CD4-positive, alpha-beta memory T cell (primary cell): ENCODE measurements at places on chromosomes 5 and 9.

GRCh38 chr5:121516997-121517396, 334.7 kb upstream of the FTMT start:
- no peak for DNase-seq

DNA sequence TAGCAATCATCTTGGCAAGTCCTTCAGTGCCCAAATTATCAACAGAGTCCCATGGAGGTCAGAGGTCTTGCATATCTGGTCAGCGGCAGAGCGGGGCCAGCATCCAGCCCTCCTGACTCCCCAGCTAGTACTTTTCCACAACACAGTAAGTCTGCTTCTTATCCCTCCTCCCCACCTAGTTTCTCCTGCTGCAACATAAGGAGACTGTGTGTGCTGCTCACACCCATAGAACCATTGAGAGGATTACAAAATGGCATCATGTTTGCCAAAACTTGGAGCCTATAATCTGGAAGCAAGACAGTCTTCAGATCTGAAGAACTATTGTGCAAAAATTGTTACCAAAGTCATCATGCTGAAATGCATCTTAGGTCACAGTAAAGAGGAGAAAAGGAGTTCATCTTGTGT, 125.8 kb upstream of the ZNF366 start:
- no peak for DNase-seq

DNA sequence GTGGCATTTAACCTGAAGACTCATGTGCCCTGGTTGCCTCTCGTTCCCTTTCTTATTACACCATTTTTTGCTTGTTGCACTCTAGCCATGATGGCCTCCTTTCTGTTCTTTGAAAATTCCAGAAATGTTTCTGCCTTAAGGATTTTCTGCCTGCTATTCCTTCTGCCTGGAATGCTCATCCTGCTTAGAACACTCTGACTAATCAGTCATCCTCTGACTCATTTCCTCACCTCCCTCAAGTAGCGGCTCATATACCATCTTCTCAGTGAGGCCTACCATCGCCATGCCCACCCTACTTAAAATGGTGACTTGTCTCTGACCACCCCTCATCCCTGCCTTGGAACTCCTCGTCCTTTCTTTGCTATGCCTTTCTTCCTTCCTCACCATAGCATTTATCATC, 68.8 kb downstream of the KIF4B start:
- no peak for DNase-seq

DNA sequence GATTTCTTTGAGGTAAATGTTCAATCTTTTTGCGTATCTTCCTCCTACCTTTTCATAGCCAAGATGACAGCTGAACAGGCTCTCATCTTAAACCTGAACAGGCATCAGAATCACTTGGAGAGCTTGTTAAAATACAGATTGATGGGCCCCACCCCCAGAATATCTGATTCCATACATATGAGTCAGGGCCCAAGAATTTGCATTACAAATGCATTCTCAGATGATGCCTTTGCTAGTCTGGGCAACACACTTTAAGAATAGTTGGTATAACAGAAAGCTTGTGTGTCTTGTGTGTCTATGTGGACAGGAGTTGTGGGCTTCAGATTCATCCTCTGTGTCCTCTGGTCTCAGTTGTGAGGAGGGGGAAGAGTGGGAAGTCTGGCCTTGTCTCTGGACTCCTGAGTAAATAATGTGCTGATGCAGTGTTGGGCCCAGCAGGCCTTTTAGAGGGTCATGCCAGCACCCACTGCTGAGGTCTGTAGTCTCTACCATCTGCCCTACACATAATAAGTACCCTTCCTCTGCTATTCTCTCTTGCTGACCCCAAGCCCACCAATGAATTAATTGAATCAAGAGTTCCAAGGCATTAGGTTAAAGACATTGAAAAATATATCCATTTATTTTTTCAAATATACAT, 43.1 kb downstream of the PTCD2 start:
- DNase-seq: no peak
